RPMI7951 (cell line): ENCODE measurements at places on chromosomes 12 and 14. TPM values are rescaled to one million over a fixed set of nuclear protein-coding genes. Genes with fewer than 3 reads are reported as not detected.

PRICKLE1 gene
- 5.3 and 6.1 TPM in 2 replicates for total RNA-seq

GPD1 gene
- total RNA-seq, result 0.39 TPM in 1 of 2 replicates, not detected in the other

GRCh38 chr12:68349220-68349621 is 17.1 kb upstream of the MDM1 start:
- no peak for DNase-seq

- DNase-seq, result no peak
Observed at GRCh38 chr12:40225984-40226602, 1.3 kb downstream of the LRRK2 start.

DNA sequence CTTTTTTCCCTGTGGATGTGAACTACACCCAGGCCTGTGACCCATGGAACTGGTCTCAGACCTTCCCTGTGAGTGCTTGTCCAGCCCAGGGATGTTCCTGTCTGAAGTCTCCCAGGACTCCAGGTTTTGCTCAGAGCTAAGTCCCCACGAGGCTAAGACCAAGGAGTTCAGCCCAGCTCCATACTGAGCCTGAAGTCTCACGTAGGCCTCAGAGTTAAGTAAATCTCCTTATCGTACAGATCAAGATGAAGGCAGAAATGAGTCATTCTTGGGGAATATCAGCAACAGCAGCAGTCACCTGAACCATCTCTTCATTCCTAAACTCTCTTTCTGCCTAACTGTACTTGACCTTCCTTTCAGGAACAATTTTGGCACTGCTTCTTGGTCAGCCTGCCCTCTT is 139.8 kb downstream of the ANO6 start:
- DNase-seq, result peak; percentile 41

MYH6 gene
- not detected in 2 replicates for total RNA-seq

DNA sequence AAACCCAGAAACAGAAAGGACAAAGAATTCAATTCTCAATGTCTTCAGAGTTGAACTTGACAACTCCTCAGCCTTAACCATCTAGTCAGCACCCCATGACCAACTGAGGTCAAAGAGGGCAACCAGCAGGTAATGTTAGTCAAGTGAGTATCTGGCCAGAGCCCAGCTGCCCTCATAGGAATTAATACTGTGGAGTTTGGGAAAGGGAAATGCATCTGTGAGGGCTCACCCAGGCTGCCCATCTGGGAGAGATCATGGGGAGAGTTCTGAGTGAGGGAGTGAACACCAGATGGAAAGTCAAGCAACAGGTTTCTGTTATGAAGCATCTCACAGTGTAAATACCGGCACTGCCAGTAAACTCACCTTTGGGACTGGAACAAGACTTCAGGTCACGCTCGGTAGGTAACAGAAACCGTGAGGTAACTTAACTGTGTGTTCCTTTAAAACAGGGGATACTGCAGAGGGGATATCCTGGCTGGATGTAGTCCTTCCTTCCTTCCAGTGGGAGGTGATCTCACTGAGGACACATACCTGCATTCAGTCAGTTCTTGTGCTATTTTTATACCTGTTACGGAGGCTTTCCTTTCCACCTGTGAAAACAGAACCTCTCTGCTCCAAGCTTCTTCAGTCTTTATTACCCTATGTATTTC is 94.4 kb downstream of the DAD1 start:
- DNase-seq, result no peak

IRAK3 gene
- 3.5 and 4.8 TPM in 2 replicates for total RNA-seq

GRCh38 chr12:69438539-69438938 is 31.6 kb upstream of the FRS2 start:
- no peak for DNase-seq
